ENCODE measurements at places on chromosomes 2 and 18. TPM values are rescaled to one million over a fixed set of nuclear protein-coding genes. Genes with fewer than 3 reads are reported as not detected.

DNA sequence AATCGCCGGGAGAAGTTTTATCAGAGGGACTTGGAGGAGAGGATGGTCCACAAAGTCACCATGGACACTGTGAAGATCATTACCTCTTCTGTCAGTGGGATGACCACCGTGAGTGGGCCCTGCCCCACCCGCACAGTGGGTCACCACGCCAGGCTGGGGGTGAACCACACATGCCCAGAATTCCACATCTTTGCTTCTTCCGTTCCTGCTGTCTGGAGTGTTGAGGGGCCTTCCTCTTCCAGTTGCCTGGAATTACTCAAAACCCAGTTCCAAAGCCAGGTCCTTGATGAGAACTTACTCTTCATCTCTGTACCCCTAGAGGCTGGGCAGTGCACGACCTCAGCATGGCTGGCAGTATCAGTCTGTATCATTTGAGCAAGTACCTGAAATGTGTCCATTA lies 22.1 kb downstream of the MROH2A start:
- peaks cover 3% of the 10 kb centered on the region for H3K27me3 ChIP-seq
- no peak for DNase-seq
- H3K4me3 ChIP-seq, result no peak overlapping the region
- H3K27ac ChIP-seq, result no peak overlapping the region

- H3K27me3 ChIP-seq, result no peaks in the 10 kb centered on the region
- DNase-seq, result no peak
These were observed 27.2 kb downstream of the CHST10 start for GRCh38 chr2:100390001-100390940.

- no peak overlapping the region for H3K27ac ChIP-seq
- H3K4me1 ChIP-seq, result no peaks in the 10 kb centered on the region
- DNase-seq, result no peak
- no peaks in the 10 kb centered on the region for H3K27me3 ChIP-seq
These were observed 263.8 kb downstream of the SETBP1 start for GRCh38 chr18:44944461-44944860.

GRCh38 chr2:212359425-212360067 lies 179.1 kb downstream of the ERBB4 start:
- H3K36me3 ChIP-seq, result no peaks in the 10 kb centered on the region
- H3K4me3 ChIP-seq, result no peak overlapping the region
- no peaks in the 10 kb centered on the region for H3K27me3 ChIP-seq
- H3K4me1 ChIP-seq, result no peaks in the 10 kb centered on the region
- no peak for DNase-seq

DNA sequence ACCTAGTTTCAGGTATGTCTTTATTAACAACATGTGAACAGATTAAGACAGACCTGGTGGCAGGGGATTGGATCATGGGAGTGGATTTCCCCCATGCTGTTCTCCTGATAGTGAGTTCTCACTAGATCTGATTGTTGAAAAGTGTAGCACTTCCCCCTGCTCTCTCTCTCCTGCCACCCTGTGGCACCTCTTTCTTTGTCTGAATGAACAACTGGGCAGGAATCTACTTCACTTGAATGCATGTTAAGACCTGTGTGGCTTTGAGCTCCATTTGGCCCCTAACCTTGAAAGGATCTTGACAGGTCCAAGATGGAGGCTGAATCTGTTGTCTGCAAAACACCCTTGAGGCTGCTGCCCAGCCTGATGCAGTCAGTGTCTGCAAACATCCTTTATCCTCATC lies 194.4 kb downstream of the RNF144A start:
- H3K4me1 ChIP-seq, result no peaks in the 10 kb centered on the region
- H3K36me3 ChIP-seq, result no peaks in the 10 kb centered on the region
- no peak overlapping the region for H3K27ac ChIP-seq
- H3K27me3 ChIP-seq, result no peaks in the 10 kb centered on the region

- no peaks in the 10 kb centered on the region for H3K36me3 ChIP-seq
- H3K27ac ChIP-seq, result no peak overlapping the region
- no peaks in the 10 kb centered on the region for H3K4me1 ChIP-seq
- H3K4me3 ChIP-seq, result no peak overlapping the region
- DNase-seq, result no peak
- H3K27me3 ChIP-seq, result no peaks in the 10 kb centered on the region
These were observed 58.7 kb downstream of the ITGB6 start for GRCh38 chr2:160141419-160141818.

DNA sequence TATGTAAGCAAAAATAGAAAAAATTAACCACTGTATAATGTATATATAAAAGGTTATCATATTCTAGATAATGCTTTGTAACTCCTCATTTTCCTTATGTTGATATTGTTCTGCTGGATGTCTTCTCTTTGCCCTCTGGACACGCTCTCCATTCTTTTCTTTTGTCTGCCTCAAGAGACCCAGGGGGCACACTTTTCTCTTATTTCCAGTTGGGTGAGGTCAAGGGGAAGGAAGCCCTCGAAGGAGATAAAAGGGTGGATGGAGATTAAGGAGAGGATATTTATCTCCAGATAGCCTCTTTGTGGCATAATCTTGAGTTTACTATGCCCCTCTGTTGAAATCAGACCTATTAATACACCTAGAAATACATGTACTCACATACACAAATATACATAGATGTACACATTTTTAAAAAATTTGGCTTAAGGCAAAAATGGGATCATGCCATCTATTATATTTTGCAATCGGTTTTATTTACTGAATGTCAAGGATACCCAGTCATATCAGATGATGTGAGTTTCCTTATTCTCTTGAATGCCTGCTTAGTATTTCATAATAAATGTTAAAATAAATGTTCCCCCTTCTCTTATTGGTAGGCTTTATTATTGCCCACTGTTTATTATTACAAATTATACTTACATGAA lies 65.3 kb downstream of the LCLAT1 start:
- no peaks in the 10 kb centered on the region for H3K27me3 ChIP-seq
- no peak for DNase-seq
- no peak overlapping the region for H3K27ac ChIP-seq
- no peaks in the 10 kb centered on the region for H3K4me1 ChIP-seq
- no peaks in the 10 kb centered on the region for H3K36me3 ChIP-seq
- H3K4me3 ChIP-seq, result no peak overlapping the region

GRCh38 chr2:96098900-96099590 lies 17.3 kb downstream of the ADRA2B start:
- H3K36me3 ChIP-seq, result no peaks in the 10 kb centered on the region
- no peak overlapping the region for H3K27ac ChIP-seq
- no peak overlapping the region for H3K4me3 ChIP-seq
- DNase-seq, result peak; percentile 5

Gene NHEJ1
- 8.5 TPM for total RNA-seq
